ENCODE measurements at places on chromosomes 11 and 22. TPM values are rescaled to one million over a fixed set of nuclear protein-coding genes. Genes with fewer than 3 reads are reported as not detected.

The TRIM77 gene
- not detected for total RNA-seq

The TMEM132A gene
- 12.1 TPM for total RNA-seq

- peaks cover 16% of the 10 kb centered on the region for H3K27me3 ChIP-seq
- no peak for DNase-seq
- H3K4me3 ChIP-seq = no peak overlapping the region
- H3K4me1 ChIP-seq = no peaks in the 10 kb centered on the region
Observed at GRCh38 chr11:36343436-36343835, 47.3 kb downstream of the PRR5L start.

The KRTAP5-1 gene
- not detected for total RNA-seq

GRCh38 chr11:133202816-133203215 is 329.5 kb downstream of the OPCML start:
- H3K4me1 ChIP-seq = no peaks in the 10 kb centered on the region
- no peak overlapping the region for H3K4me3 ChIP-seq
- H3K27ac ChIP-seq = no peak overlapping the region
- no peaks in the 10 kb centered on the region for H3K27me3 ChIP-seq
- H3K36me3 ChIP-seq = no peaks in the 10 kb centered on the region

The RASL10A gene
- not detected for total RNA-seq
